Ascending aorta (tissue), 2 donors: ENCODE measurements at places on chromosomes 6 and 20.

GRCh38 chr6:73657201-73657600 lies 3.4 kb upstream of the SLC17A5 start:
- H3K4me3 ChIP-seq, result no peak overlapping the region
- H3K36me3 ChIP-seq, result no peaks in the 10 kb centered on the region
- no peak for DNase-seq
- no peaks in the 10 kb centered on the region for H3K27me3 ChIP-seq

- no peak overlapping the region for H3K4me3 ChIP-seq
- DNase-seq, result no peak
- H3K36me3 ChIP-seq, result no peaks in the 10 kb centered on the region
- H3K4me1 ChIP-seq, result no peaks in the 10 kb centered on the region
These were observed 431.8 kb upstream of the NOX3 start for GRCh38 chr6:155887421-155887820.

GRCh38 chr6:146997062-146997461 lies 207.2 kb upstream of the STXBP5 start:
- H3K27ac ChIP-seq, result no peak overlapping the region
- no peak for DNase-seq
- no peaks in the 10 kb centered on the region for H3K36me3 ChIP-seq
- H3K4me3 ChIP-seq, result no peak overlapping the region
- H3K27me3 ChIP-seq, result no peaks in the 10 kb centered on the region

DNA sequence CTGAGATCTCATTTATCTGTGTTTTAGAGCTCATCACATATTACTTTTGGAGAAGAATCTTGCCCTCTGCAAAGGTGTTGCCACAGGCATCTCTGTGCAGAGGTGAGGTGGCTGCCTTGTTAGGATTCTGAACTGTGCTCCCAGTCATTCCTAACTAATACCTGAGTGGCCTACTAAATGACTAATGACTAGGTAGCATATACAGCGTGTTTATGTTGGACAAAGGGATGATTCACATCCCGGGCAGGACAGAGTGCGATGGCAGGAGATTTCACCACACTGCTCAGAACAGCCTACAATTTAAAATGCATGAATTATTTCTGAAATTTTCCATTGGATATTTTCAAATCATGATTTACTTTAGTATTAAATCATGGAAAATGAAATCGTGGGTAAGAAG lies 23.1 kb upstream of the CGA start:
- H3K4me1 ChIP-seq, result no peaks in the 10 kb centered on the region
- no peaks in the 10 kb centered on the region for H3K27me3 ChIP-seq
- H3K27ac ChIP-seq, result no peak overlapping the region

GRCh38 chr6:121630716-121631115 lies 195.3 kb downstream of the GJA1 start:
- no peak for DNase-seq
- no peaks in the 10 kb centered on the region for H3K4me1 ChIP-seq
- no peak overlapping the region for H3K4me3 ChIP-seq

GRCh38 chr20:38181207-38181801 lies 16.2 kb upstream of the TGM2 start:
- DNase-seq, result no peak
- no peaks in the 10 kb centered on the region for H3K36me3 ChIP-seq
- no peak overlapping the region for H3K4me3 ChIP-seq
- H3K27me3 ChIP-seq, result no peaks in the 10 kb centered on the region
- no peak overlapping the region for H3K27ac ChIP-seq

GRCh38 chr6:169503422-169504152 lies 198.2 kb downstream of the WDR27 start:
- no peak overlapping the region for H3K4me3 ChIP-seq
- H3K4me1 ChIP-seq, result peaks cover 2% of the 10 kb centered on the region
- H3K36me3 ChIP-seq, result no peaks in the 10 kb centered on the region
- no peak for DNase-seq
- H3K27me3 ChIP-seq, result no peaks in the 10 kb centered on the region

- H3K27me3 ChIP-seq, result no peaks in the 10 kb centered on the region
- no peaks in the 10 kb centered on the region for H3K36me3 ChIP-seq
- H3K4me1 ChIP-seq, result no peaks in the 10 kb centered on the region
- H3K27ac ChIP-seq, result peak overlapping the region; percentile 21
- DNase-seq, result no peak
These were observed 9.6 kb downstream of the MAN1A1 start for GRCh38 chr6:119339941-119340456.

DNA sequence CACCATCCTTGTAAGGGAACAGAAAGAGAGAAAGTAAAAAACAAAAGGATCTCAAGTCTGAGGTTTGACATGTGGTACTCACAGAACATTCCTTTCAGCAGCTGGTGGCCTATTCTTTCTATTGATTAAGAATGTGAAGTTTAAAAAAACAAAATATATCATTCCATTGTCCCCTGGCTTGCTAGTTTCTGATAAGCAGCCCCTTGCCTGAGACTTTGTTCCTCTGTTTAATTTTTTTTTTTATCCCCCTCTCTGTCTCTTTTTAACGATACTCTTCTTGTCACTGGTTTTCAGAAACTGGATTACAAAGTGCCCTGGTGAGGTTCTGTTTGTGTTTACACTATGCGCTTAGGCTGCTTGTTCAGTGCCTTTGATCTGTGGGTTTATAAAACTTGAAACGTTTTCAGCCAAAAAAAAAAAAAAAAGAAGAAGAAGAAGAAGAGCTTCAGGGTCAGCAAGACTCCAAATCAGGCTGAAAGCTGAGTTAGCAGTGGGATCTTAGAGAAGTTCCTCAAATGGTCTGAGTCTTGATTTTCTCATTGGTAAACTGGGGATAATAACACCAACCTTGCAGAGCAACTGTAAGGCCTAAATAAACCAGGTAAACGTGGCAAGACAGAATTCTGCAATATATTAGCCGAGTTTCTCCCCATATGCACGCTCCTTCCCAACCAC lies 45.1 kb upstream of the SLC22A23 start:
- no peaks in the 10 kb centered on the region for H3K36me3 ChIP-seq
- H3K4me3 ChIP-seq, result no peak overlapping the region
- H3K27ac ChIP-seq, result no peak overlapping the region

DNA sequence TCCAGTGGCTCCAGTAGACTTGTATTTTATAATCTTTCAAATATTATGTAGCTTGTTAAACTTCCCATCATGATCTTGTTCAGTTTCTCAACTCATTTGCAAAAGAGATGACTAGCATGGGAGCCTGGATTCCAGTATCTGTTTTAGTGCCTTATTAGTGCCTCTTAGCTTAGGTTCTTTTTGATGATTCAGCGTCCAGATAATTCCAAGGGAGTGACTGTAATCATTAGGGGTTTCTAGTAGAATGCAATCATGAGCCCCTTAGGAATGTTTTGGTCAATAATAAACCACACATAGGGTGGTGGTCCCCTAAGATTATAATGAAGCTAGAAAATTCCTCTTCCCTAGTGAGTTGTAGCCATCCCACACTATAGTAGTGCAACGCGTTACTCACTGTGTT lies 7.0 kb downstream of the CD2AP start:
- no peak overlapping the region for H3K4me3 ChIP-seq
- no peak for DNase-seq
- no peaks in the 10 kb centered on the region for H3K36me3 ChIP-seq
- no peaks in the 10 kb centered on the region for H3K4me1 ChIP-seq
- no peak overlapping the region for H3K27ac ChIP-seq

DNA sequence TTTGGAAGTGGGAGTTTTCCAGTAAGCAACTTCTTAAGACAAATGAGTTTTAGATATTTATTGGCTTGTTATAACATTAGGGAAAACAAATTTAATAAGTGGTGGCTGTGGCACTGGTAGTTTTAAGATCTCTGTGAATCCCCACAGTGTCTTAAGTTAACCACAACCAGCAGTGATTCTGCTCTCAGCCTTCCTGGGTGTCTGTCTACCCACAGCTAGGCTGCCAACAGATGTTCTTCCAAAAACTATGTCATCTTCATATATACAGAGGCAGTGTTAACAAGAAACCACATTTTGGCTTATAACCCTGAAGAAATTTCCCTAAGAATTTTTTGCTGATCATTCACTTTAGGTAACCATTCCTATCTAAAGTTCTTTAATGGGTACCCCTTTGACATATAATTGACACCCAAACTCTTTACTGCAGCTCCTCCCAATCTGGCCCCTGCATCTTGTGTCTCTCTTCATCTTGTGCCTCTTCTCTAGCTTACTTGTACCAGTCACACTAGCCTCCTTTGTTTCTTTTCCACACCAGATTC lies 52.7 kb downstream of the TOP1 start:
- no peaks in the 10 kb centered on the region for H3K4me1 ChIP-seq
- no peak for DNase-seq
- H3K27me3 ChIP-seq, result no peaks in the 10 kb centered on the region
- H3K4me3 ChIP-seq, result no peak overlapping the region
- peaks cover 26% of the 10 kb centered on the region for H3K36me3 ChIP-seq

DNA sequence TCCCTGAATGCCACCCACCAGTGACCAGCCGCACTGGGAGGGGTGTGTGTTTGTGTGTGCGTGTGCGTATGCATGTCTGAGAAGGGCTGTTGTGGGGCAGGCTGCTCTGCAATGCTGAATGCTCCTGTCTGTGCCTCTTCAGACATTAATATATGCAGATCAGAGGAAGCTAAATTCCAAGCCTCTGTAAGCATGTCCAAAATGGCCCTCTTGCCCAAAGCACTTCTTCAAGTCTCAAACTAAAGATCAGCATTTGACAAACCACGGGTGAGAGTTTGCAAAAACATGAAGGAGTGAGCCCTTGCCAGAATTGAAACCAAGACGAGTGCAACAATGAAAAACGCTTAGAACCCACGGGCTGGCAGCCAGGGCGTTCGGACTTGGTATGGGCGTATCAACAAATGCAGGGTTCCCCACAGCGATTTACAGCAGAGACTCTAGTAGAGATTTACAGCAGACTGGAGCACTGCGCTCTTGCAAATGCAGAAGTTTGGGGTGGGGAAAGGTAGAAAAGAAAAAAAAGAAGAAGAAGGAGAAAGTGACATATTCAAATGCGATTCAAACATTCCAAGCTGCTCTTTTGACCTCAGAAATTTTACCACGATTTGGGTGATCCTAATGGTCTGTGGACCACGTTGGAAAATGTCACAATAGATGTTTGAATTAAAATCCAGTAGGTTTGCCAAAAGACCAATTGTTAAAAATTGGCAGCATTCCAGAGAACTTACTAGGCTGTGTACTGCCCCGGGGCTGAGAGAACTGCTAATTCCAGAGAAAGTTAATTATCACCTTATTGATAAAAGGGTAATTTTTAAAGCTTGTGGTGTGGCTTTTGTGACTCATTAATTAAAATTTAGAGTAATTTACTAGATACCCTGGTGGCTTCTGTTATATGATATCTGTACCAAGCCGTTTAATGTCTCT lies 3.5 kb downstream of the SCML4 start:
- no peak overlapping the region for H3K27ac ChIP-seq
- no peaks in the 10 kb centered on the region for H3K4me1 ChIP-seq
- H3K4me3 ChIP-seq, result peak overlapping the region; percentile 9
- no peaks in the 10 kb centered on the region for H3K27me3 ChIP-seq
- no peaks in the 10 kb centered on the region for H3K36me3 ChIP-seq

DNA sequence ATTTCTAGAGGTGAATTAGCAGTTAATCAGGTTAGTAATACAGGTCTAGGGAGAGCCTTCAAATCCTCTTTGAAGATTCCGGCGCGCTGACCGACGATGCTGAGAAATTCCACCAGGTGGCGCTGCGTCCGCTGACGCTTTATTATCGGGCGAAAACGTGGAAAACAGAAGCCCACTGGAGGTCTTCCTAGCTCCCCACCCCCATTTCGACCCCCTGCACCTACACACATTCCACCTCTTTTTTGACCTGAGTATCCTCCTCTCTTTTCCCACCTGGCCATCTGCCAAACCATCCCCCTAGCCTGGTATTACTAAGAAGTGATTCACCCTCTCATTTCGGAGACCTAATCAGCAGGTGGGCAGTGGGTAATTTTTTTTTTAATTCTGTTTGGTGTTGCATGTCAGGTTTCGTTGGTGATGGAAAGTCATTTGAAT lies 65.4 kb upstream of the RIN2 start:
- peaks cover 4% of the 10 kb centered on the region for H3K36me3 ChIP-seq
- no peaks in the 10 kb centered on the region for H3K27me3 ChIP-seq
- H3K27ac ChIP-seq, result no peak overlapping the region
- no peak for DNase-seq

DNA sequence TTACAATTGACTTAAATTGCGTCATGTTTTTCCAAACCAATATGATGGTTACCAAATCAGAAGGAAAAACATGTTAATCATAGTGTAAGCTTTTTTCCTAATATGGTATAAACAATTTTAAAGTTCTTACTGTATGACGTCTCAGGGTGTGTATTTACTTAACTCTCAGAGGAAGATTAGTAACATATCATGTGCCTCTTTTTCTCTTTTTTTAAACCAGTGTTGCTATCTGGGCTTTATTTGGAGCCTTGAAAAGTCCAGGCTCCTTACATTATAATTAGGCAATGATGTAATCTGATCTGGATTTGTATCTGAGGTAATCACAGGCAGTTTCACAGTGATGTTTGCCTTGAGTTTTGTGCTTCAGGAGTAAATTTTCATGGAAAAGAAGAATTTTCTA lies 20.4 kb upstream of the RAB23 start:
- H3K36me3 ChIP-seq, result no peaks in the 10 kb centered on the region
- no peak for DNase-seq
- no peaks in the 10 kb centered on the region for H3K27me3 ChIP-seq
- H3K4me1 ChIP-seq, result peaks cover 3% of the 10 kb centered on the region

DNA sequence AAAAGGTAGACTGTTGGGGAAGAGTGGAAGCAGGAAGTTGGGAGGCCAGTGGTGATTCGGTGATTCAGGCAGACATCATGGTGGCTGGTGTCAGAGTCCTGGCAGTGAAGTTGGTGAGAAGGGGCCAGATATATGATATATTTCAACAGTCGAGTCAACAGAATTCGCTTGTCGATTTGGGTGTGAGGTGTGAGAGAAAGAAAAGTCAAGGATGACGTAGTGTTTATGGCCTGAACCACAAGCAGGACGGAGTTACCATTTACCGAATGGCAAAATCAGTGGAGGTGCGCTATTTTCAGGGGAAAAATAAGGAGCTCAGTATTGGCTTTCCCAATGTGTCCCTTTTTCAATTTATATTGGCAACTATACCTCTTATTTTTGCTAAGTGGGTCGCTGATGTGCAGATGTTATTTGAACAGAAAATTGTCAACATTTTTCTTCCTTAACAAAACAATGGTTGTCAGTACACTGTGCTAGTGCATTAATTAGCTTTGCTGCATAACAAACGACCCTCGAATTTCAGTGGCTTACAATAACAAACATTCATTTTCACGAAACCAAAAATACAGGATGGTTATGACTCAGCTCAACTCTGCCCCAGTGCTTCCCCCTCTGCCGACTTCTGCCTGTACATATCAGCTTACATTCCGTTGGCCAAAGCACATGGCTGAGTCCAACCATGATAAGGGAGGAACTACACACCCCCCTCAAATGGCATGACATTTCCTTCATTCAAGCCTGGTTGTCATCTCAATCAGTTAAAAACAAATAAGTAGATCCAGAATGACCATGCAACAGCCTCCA lies 255.0 kb upstream of the ZFP64 start:
- H3K4me3 ChIP-seq, result no peak overlapping the region
- no peaks in the 10 kb centered on the region for H3K4me1 ChIP-seq
- H3K27me3 ChIP-seq, result no peaks in the 10 kb centered on the region
- no peak for DNase-seq
- no peaks in the 10 kb centered on the region for H3K36me3 ChIP-seq

GRCh38 chr20:9286501-9287461 lies 217.9 kb downstream of the PLCB4 start:
- no peaks in the 10 kb centered on the region for H3K36me3 ChIP-seq
- no peaks in the 10 kb centered on the region for H3K4me1 ChIP-seq
- H3K27me3 ChIP-seq, result no peaks in the 10 kb centered on the region
- no peak for DNase-seq
- H3K4me3 ChIP-seq, result no peak overlapping the region
- no peak overlapping the region for H3K27ac ChIP-seq
